ENCODE measurements at places on chromosomes 13 and 19. TPM values are rescaled to one million over a fixed set of nuclear protein-coding genes. Genes with fewer than 3 reads are reported as not detected.

Gene COX7A1
- total RNA-seq = 4.5 TPM

Gene CTXN1
- total RNA-seq = 2.6 TPM

Gene CRLF1
- 1.00 TPM for total RNA-seq

Gene CDX2
- not detected for total RNA-seq

All from uterine smooth muscle cell (primary cell).